ENCODE measurements at places on chromosomes 13 and 19.

DNA sequence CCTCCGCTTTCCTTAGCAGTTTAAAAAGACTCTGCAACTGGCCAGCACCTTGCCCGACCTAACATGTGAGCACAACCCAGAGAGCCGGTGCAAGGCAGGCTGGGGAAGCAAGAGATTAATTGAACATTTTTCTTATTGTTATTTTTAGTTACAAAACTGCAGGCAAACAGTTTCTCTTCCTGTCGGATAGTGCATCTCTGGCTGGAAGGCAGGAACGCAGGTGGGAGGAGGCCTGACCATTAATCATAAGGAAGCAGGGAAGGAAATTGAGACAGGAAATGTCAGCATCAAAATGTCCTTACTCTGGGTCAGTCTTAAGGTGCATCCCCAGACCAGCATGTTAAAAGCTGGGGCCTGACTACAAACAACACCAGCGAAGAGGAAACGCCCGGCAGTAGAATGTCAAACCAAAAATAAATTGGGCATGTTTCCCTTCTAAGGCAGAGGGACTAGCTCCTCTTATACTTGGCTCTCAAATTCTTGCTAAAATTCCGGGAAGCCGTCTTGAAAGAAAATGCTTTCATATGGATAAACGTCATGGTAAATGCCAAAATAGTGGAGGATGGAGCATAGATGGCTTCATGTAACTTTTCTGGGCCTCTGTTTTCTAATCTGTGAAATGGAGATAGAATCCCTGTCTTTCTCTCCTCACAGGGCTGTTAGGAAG, 226.8 kb downstream of the RAP2A start:
- no peak for DNase-seq

DNA sequence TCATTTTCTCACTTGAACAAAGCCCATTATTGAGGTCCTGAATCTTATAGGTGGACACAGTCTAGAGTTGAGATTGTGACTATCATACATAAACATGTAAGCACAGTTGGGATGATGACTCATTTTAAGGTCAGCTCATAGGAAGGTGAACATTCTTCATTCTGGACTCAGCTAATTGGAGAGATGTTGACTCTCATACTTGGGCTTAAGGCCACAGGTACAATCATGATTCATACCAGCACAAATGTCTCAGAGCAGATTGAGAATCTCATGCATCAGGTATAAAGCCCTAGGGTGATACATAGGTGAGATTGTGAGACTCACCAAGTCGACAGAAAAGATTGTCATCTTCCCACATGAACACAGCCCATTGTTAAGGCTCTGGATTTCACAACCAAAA, 62.3 kb upstream of the ZNF724 start:
- DNase-seq: no peak

- DNase-seq: no peak
Measured at GRCh38 chr13:87999240-87999700, 328.1 kb downstream of the SLITRK5 start.

DNA sequence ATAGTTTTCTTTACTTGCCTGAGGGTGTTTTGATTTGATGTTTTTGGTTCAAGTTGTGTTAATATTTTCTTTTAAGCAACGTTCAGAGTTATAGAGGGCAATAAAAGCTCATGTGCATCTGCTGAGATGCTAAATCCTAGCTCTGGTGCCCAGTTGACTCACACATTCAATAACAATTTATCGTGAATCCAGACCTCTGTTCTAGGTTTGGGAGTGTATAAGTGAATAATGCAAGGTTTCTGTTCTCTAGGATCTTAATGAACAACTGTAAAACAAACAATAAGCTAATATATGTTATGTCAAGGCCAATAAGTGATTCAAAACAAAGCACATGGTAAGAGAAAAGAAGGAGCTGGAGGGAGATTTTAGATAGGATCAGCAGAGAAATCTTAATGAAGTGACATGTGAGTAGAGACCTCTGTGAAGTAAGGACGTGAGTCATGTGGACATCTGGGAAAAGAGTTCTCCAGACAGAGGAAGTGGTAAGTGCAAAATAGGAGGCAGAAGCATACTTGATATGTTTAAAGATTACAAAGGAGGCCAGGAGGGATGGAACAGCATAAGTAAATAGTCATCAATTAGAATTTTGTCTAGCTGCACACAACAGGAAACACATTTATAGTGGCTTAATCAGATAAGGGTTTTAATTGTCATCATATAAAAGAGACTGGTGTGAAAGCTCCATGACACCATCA, 278.5 kb upstream of the HTR2A start:
- peak; percentile 40 for DNase-seq

- DNase-seq: peak; percentile 30
Measured at GRCh38 chr13:109465148-109465547, 321.2 kb downstream of the IRS2 start.

DNA sequence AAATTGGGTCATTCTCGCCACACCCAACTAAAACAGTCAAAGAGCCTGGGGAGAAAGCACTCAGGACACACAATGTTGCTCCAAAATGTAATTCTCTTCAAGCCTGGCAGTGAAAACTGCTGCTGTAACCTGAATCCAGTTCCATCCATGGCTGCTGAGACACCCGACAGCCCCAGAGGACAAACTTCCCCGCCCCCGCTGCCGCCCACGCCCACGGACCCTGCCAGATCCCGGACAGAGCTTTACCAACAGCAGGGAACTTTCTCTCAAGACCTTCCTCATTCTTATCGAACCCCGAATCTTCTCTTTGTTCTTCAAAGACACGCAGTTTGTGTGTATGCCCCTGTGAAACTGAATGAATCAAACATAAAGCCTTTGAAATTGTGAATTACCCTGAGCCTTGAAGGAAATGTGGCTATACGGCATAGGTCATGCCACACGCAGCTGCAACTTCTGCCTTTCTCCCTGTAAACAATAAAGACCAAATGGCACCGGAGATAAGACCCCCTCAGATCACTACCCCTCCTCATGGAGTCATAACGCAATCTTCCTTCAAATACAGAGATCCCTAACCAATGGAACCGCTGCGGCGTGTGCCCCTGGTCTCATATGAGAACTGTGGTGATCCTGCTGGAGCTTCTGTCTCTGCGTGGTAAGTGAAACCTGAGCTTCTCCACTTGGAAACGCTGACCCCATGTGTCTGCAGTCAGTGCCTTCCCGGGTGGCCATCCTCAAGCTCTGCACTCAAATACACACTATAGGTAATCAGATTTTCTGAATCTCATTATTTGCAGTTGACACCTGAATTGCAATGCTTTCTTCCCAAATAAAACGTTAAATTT, 4.8 kb upstream of the LAMP1 start:
- no peak for DNase-seq

DNA sequence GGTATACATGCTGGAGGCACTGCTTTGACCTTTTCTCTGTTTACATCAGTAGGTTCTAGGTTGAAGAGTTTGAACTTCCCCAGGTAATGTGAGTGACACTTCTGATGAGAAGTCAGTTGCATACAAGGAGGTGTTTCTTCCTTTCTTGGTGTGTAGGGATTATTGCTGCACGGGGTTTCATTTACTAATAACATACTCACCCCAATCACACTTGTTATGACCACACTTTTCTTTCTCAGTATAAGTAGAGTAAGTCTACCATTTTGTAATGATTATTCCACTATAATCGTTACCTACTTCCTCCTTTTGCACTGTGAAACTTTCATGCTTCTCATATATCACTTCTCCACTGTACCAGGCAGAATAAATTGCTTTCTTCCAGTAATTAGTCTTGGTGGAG, 138.0 kb downstream of the TNFSF13B start:
- DNase-seq: no peak

DNA sequence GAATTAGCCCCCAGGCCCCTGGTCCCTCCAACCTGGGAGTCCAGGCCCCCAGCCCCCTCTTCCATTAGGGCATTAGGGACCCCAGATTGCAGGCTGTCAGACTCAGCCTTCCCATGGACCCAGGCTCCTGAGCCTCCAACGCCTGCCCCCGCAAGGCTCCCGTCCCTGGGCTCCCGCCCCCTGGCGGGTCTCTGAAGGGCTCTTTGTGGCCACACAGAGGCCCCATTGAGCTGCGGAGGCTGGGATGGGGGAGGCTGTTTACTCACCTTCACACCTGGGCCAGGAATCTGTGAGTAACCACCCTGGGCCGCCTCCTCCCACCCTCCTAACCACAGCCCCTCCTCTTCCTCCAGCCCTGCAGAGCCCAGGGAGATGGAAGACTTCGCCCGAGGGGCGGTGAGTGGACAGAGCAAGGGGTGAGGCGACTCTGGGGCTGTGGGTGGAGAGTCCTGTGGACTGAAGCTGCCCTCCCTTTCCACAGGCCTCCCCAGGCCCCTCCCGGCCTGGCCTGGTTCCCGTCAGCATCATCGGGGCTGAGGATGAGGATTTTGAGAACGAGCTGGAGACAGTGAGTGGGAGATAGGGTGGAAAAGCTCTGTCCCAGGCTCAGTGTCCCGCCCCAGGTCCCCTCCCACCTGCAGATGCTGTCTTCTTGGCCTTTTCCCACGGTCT, 4.9 kb downstream of the ARHGEF1 start:
- no peak for DNase-seq

DNA sequence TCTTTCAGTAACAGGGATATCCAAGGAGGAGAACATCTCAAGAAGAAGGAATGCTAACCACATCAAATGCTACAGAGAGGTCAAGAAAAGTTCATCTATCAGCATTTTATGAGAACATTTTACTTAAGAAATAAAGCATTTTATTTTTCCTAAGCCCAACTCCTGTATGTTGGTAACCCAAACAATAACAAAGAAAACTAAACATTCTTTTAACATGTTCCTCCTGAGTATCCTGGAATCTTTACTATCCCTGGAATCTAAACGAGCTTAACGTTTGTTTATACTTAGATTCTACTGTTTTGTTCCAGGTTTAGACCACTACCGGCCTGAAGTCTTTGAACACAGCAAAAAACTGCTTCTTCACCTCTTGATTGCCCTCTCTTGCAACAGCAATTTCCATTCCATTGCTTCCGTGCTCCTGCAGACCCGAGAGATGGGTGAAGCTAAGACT, 89.7 kb downstream of the ZAR1L start:
- DNase-seq: peak; percentile 46

DNA sequence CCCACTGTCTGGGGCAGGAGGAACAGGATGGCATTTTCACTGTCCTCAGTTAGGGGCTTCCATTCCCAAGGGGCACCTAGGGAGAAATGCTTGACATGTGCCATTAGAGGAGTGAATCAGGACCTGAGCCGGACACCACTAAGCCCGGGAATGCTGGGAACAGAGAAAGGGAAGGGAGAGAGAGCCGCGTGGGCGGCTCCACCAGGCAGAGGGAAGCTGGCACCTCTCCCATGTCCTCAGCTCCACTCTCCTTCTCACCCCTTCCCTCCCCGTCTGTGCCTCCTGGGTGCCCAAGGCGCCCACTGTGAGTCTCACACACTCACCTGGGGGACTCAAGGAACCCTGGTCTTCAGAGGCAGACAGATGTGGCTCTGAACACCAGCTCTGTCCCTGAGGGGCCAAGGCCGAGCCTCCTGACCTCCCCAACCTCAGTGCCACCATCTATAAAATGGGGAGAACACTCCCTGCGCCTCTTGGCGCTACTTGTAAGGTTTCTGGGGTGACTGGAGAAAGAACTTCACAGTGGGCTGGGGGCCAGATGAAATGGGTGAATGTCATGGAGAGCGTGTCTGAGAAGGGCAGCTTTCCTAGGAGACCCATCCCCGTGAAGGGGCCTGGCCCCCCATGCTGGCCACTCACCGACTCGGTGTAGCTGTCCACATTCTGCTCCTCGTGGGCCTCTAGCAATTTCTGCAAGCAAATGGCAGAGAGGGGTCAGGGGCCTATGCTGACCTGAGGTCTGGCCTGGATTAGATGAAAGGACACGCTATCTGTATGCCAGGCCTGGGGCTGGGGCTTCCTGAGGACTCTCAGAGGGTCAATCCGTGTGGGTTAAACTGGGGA, 5.3 kb upstream of the KPTN start:
- DNase-seq: no peak

- DNase-seq: no peak
Measured at GRCh38 chr13:31891472-31891871, 140.1 kb upstream of the FRY start.

- no peak for DNase-seq
Measured at GRCh38 chr19:2650515-2650914, 52.0 kb downstream of the GNG7 start.

DNA sequence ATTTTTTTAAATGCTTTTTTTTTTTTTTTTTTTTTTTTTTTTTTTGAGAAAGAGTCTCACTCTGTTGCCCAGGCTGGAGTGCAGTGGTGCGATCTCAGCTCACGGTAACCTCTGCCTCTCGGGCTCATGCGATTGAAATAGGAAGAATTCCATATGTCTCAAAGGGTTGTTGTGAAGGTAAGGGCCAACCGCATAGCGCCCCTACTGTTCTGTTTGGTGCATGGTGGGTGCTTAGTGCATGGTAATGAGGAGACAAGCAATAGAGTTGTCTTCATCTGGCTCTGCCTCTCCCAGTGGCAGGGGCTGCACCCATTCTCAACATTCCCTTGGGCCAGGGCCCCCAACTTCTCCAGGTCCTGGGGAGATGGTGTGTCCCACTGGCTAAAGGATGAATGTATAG, 68.7 kb downstream of the RASL11A start:
- DNase-seq: no peak

GRCh38 chr13:114166381-114167131, 12.5 kb upstream of the CFAP97D2 start:
- no peak for DNase-seq

- no peak for DNase-seq
Measured at GRCh38 chr19:28968721-28969120, 244.2 kb downstream of the UQCRFS1 start.

- no peak for DNase-seq
Measured at GRCh38 chr19:1601613-1602064, 3.6 kb downstream of the UQCR11 start.

GRCh38 chr19:40252395-40252794, 25.9 kb upstream of the CCNP start:
- no peak for DNase-seq

DNA sequence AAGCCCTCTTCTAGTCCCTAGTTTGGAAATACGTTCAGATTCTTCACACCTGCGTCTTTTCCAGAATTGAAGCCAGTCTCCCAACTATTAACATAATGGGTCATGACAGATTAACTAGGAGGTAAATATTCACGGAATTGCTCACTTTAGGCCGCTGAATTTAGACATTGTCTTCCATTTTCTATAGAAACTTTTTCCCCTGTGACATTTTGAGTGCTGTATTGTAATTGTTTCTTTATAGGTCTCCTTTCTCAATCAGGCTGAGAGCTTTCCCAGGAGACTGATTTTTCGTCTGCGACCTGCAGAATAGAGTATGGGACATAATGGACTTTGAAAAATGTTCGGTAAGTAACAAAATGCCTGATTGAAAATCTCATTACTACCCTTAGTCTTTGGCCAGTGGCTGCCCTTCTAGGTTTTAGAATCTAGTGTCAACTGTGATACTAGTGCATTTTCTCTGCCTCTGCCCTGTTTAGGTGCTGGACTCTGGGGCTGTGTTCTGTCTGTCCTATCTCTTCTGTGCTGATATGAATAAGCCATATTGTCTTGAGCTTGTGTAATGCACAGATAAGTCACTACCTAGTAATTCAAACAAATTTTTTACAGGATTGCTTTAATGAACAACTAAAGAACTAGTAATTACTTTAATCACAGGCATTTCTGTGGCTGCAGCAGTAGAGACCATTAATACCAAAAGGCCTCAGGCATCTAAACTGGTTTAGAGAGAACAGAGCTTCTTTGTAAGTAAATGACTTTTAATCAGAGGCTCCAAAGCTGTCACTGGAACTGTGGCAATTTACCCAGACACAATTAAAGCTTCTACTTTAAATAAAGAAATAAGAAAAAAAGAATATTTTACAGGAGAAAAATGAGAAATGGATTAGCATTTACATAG, 122.4 kb upstream of the FREM2 start:
- DNase-seq: no peak

Data from AG09319 (cell line).